SHP77 treated with DMSO at 0.1 percent for 48 hours (cell line): ENCODE measurements at places on chromosomes 12 and 14.

GRCh38 chr14:79920180-79920692 lies 291.1 kb downstream of the DIO2 start:
- DNase-seq, result no peak

GRCh38 chr14:36505181-36505815 lies 14.7 kb downstream of the NKX2-1 start:
- DNase-seq, result no peak

DNA sequence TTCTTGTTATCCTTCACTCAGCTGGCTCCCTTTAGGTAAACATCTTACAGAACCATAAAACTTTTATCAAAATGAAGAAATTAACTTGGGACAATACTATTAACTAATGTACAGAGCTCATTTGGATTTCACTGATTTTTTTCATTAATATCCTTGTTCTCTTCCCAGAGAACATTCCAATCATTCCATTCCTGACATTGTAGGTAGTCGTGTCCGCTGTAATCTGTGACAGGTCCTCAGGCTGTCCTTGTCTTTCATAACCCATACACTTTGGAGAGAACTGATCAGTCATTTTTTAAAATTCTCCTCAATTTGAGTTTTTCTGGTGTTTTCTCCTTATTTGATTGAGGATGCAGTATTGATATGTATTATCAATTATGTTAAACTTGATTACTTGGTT lies 916.8 kb downstream of the GALC start:
- no peak for DNase-seq

DNA sequence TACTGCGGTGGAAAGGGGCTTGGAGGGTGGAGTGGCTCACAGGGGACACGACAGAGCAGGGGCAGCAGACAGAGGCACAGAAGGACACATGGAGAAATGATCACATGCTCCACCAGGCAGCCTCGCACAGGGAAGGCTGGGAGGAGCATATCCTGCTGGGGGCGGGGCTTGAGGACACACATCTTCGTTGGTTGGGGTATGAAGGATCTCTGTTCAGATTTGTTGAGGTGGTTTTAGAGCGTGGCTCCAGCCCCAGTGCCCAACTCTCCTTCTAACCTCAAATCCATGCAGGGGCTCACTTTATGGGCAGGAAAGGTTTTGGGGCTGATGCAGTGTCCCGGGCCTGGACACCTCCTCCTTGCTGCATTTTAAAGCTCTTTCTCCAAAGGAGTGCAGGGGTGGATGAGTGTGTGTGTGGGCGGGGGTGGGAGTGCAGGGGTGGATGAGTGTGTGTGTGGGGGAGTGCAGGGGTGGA lies 733 bp upstream of the P3H3 start:
- peak; percentile 40 for DNase-seq

GRCh38 chr12:55935738-55936151 lies 4.8 kb downstream of the DGKA start:
- no peak for DNase-seq
